ENCODE measurements at places on chromosomes 5 and 9.
A peak's percentile ranks its signal among the peaks of the same experiment; 100 is the strongest.

DNA sequence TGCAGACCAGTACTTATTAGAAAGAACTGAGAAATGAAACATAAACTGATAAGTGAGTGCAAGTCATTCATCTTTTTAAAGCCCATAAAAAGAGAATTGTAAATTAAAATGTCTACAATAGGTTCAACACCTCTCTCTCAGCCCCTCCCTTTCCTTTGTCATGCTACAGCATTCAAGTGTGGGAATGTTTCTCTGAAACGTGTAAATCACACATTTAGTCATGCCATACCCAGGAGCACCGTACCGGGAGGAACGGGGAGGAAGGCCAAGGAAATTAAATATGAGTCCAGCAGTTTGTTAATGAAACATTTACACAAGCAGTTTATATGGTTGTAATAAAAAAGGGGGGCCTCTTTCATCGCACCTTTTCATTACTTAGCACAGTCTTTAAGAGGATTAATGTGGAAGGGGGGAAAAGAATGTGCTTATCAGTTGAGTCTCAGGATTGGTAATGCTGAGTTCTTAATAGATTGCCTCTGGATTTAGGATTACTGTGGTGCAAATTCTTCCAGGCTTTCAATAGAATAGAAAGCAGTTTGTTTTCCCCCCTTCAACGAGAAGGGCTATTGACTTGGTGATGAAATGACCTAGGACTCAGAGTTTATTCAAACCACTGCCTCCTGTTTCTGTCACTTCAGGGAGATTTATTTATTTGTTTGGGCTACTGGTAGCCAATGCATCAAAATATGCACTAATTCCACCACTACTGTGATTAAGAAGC lies 176.0 kb upstream of the ZNF608 start:
- no peak for DNase-seq

- DNase-seq = no peak
Measured at GRCh38 chr9:89361816-89362646, 43.7 kb downstream of the SECISBP2 start.

GRCh38 chr5:14439087-14439871 lies 142.3 kb upstream of the OTULINL start:
- DNase-seq = peak; percentile 52

- DNase-seq = no peak
Measured at GRCh38 chr5:172284611-172284980, 1.0 kb upstream of the UBTD2 start.

GRCh38 chr9:79083621-79084020 lies 488.1 kb upstream of the TLE4 start:
- DNase-seq = no peak

GRCh38 chr5:322281-322941 lies 897 bp downstream of the AHRR start:
- DNase-seq = no peak

DNA sequence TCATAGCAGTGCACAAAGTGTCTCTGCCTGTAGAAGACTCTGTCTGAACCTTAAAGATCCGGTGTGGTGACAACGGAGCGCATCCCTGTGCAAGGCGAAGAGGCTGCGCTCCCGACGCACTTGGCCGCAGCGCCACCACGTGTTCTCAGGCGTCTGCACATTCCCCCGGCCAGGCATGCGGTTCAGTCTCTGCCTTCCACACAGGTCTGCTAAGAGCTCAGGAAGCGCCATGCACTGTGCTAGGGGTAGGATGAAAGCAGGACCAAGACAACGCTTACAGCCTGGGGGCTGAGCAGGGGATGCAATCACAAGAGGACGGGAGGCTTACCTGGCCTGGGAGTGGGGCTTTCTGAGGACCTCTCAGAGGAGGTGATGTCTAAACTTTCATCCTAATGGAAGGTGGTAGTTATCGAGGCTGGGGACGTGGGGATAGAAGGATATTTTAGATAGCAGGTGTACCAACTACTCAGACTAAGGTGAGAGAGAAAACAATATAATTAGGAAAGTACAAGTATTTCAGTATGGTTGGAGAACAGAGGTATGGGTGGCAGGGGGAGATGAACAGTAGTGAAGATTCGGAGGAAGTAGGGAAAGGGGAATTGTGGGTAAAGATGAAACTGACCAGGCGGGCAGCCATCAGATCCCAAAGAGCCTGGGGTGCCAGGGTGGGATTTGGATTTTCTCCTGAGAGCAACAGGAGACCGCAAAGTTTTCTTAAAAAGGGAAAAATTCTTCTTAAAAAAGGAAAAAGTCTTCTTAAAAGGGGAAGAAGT lies 13.3 kb downstream of the CAPSL start:
- DNase-seq = peak; percentile 46

GRCh38 chr5:149019679-149020078 lies 43.2 kb downstream of the SH3TC2 start:
- DNase-seq = no peak

DNA sequence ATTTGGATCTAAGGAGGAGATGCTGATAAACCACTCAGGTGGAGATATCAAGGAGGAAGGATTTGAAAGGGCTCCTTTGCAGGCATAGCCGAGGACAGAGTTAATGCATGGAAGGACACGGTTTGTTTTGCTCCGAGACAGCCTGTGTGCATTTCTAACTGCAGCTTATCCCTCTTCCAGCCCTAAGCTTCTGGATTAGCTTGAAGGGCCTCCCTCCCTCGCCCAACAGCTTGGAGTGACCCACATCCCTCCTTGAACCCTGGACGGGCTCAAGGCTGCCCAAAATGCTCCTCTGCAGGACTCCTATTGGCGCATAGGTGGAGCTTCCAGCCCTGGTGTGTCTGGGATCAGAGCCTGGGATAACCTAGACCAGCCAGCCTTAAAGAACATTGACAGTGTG lies 66.7 kb downstream of the PPARGC1B start:
- no peak for DNase-seq

- no peak for DNase-seq
Measured at GRCh38 chr5:162603443-162604070, 536.0 kb downstream of the GABRG2 start.

DNA sequence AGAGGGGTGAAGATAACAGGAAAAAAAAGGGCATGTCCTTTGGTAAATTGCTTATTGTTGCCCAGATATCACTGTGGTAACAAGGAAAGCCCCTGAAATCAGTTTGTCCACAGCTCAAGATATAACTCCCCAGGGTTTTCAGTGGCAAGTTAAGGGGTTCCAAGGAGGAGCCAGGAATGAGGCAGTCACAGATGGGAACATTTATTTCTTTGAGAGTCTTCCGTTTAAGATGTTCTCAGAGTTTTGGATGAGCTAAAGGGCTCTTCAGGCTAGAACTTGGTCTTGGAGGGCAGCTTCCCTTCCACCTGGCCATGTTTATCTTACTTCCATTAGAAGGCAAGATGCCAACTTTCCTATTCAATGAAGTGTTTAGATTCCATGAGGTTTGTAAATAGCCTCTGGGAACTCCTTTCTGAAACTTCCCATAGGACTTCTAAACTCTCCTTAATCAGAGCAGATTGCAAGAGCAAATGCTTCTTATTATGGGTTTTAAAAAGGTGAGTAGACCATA lies 277.6 kb upstream of the TNC start:
- DNase-seq = no peak

- DNase-seq = peak; percentile 95
Measured at GRCh38 chr5:156221816-156222215, 105.1 kb upstream of the SGCD start.

GRCh38 chr5:114419959-114420358 lies 58.1 kb downstream of the KCNN2 start:
- no peak for DNase-seq

GRCh38 chr9:132046456-132046855 lies 33.2 kb downstream of the MED27 start:
- no peak for DNase-seq

GRCh38 chr9:137956688-137957385 lies 79.3 kb downstream of the CACNA1B start:
- no peak for DNase-seq

- DNase-seq = no peak
Measured at GRCh38 chr5:179764056-179764455, 29.7 kb upstream of the LTC4S start.

- no peak for DNase-seq
Measured at GRCh38 chr5:151037561-151038411, 17.4 kb downstream of the GPX3 start.

DNA sequence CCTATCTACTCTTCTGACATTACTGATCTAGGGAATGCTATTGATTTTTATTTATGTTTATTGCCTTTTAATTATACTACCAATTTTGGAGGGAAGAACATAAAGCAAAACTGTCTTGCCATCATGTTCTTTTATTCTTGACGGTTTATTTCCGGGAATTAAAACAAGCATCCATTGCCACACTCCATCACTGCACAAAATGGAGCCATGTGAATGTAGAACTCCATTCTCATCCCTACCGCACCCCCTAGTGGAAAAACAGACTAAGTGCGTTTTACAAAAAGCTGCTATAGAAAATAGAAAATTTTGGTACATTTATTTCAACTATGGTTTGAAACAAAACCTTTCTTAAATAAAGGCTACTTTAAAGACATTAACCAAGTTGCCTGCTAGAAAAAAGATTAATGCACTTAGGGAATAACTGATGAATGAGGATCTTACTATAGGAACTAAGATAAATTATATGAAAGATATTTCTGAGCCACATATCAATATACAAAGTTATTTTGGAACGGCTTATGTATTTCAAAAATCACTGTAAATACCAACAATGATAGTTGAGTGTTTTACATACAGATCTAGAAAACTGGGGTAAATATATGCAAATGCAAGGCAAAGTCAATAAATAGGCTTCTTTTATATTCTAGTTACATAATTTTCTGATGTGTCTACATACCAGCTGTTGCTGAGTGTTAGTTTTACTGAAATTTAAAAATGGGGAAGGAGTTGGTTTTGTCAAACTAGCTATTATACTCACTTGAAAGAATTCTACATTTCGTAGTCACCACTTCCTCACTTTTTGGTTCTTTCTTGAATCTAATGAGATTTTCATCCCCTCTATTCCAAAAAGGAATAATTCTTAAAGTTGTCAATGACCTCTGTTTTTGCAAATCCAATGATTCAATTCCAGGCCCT lies 26.5 kb downstream of the OXCT1 start:
- DNase-seq = peak; percentile 60

GRCh38 chr5:56501781-56502557 lies 268.8 kb upstream of the ANKRD55 start:
- no peak for DNase-seq

GRCh38 chr5:18236386-18236785 lies 602.1 kb downstream of the TAF11L14 start:
- DNase-seq = no peak

DNA sequence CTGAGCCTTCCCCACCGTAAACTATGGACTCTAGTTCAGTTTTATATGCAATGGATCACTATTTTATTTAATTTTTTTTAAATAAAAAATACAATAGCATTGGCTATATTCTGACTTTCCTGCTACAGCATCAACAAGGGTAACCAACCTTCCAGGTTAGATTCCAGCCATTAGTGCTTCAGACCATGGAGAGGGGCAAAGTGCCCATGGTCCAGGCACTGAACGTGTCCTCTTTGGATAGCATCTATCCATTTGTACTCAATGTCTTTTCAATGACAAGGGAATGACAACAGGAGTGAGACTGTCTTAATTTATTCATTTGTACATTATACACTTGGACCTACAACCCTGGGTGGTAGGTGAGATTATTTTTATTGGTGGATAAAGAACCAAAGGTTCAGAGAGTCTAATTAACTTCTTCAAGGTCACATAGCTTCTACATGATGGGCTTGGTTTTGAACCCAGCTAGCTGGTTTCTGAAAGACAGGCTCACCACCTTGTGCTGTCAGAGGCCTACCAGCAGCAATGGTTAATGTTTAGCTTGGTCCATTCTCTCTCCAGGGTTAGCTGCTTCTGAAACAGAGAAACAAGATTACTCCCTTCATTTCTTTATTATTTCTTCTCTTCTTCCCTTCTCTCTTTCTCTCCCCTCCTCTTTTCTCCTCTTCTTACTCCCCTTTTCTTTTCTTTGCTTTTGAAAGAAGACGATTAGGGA lies 11.5 kb downstream of the TMEM171 start:
- DNase-seq = no peak

- DNase-seq = peak; percentile 62
Measured at GRCh38 chr9:127300886-127301447, 36.4 kb downstream of the GARNL3 start.

- DNase-seq = no peak
Measured at GRCh38 chr5:149273950-149274349, 2.3 kb downstream of the AFAP1L1 start.

DNA sequence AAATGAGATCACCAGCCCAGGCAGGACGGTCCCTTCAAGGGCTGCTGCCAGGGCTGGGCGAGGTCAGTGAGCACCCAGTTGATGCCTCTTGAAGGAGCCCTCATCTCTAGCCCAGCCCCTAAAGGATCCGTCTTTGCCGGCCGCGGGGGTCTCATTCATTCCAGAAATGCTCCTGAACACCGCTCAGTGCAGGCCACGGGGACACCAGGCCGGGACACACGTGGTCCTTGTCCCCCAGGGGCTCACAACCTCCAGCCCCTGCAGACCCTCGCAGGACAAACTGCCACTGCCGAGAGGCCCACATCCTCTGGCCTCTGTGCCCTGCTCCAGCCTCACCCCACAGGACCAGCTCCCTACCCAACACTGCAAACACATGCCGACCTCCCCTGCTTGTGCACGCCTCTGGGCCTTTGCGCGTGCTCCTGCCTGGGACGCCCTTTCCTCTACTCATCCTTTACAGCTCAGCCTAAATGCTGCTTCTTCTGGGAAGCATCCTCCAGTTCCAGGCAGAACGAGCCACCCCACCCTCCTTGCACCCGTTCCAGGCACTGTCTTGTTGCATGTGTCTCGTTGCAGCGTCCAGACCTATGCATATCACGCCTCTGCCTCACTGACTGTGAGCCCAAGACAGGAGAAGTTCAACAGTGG lies 10.3 kb upstream of the LAMC3 start:
- no peak for DNase-seq

DNA sequence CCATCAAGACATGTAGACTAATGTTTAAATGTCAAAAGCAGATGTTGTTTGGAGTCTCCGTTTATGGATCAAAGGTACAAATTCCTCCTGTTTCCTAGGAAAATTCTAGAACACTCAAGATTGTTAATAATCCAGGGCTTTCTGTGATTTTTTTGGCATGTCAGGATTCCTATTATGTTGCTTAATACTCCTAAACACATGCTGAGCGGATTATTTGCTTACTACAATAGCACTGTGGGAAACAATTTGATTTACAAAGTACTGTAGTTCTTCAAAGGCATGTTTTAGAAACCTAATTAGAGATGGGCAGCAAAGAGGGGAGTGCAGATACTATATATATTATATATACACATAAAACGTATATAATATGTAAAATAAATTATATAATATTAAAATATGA lies 19.0 kb upstream of the SCAMP1 start:
- DNase-seq = no peak

DNA sequence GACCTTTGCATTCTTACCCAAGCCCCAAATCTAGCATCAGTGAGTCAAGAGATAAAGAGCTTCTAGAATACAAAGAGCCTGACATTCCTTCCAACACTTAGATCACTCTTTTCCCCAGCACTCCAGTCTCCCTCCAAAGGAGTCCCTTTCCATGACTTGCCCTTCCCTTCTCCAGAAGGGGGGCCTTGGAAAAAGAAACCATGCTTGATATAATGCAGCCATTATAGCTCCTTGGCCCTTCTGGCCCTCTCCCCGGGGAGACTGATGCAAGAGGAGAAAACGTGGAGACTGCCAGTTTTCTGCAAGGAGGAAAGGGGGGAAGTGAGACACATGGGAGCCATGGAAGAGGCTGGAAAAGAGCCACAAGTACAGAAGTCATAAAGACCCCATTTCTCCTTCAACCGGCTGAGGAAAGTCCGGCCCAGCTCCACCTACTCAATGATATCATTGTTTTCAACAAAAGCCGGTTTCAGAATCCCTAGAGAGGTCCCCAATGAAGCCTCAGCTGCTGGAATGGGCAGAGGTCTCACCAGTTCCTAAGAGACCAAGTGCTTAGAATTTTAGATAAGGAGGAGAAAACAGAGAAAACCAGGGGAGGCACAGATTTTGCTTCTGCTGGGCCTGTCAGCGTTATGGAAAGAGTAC lies 29.0 kb downstream of the ADAM19 start:
- no peak for DNase-seq

Data from NCI-H1694 treated with DMSO at 0.1 percent for 48 hours (cell line).